ENCODE measurements at places on chromosomes 3 and 15.

DNA sequence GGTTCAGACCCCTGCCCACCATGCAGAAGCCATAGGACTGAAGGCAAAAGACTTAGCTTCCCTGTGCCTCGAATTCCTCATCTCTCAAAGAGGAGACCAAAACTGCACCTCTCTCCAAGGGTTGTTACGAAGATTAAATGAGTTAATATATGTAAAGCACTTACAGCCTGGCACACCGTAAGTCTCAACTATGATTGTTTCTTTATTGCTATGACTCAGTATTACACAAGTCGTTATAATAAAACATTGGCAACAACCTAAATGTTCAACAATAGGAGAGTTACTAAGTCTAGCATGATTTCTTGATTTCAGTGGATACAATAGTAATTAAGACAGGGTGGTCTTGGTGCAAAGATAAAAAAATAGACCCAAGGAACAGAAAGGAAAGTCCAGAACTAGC lies 19.6 kb upstream of the FGD5 start:
- DNase-seq, result no peak

DNA sequence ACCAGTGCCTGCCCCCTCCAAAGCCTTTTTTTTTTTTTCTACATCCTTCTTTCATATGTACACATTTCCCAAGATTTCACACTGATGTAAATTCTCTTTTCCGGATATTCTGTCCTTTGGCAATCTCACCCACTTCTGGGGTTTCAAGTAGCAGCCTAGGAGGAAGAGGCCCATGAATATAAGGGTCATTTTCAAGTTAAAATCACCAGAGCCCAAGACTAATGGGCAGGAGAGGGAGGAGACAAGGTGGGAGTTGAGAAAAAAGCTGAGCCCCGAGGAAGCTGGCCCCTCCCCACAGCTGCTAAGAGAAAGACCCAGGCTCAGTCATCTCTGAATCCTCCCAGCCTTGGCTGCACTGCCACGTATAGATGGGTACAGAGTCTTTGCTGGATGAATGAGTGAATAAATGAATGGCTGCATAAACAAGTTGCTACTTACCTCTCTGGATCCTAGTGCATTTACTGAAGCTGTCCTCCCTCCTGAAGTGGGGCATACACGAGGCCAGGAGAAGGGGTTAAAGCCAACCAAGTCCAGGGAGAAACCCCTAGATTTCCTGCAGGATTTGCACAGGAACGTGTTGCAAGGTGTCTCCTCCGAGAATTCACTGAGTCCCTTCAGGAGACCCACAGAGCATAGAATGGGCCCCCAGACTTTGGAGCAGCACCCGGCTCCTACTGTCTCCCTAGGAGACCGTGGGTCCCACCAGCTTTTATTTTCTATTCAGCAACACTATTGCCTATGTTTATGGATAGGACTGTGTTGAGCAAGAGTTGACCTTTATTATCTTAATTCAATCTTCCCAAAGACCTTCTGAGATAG lies 100.8 kb upstream of the LIPC start:
- no peak for DNase-seq

DNA sequence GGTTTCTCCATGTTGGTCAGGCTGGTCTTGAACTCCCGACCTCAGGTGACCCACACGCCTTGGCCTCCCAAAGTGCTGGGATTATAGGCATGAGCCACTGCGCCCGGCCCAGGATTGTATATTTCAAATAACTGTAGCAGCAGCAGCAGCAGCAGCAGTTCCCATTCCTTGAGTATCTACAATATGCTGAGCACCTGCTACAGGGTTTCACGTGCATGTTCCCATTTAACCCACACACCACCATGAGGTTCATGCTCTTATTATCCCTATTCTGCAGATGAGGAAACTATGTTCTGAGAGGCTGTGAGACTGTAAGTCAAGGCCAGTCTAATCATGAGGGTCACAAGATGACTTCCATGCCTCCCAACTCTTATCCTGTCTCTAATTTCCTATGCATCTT lies 30.9 kb upstream of the FOXP1 start:
- DNase-seq, result no peak

DNA sequence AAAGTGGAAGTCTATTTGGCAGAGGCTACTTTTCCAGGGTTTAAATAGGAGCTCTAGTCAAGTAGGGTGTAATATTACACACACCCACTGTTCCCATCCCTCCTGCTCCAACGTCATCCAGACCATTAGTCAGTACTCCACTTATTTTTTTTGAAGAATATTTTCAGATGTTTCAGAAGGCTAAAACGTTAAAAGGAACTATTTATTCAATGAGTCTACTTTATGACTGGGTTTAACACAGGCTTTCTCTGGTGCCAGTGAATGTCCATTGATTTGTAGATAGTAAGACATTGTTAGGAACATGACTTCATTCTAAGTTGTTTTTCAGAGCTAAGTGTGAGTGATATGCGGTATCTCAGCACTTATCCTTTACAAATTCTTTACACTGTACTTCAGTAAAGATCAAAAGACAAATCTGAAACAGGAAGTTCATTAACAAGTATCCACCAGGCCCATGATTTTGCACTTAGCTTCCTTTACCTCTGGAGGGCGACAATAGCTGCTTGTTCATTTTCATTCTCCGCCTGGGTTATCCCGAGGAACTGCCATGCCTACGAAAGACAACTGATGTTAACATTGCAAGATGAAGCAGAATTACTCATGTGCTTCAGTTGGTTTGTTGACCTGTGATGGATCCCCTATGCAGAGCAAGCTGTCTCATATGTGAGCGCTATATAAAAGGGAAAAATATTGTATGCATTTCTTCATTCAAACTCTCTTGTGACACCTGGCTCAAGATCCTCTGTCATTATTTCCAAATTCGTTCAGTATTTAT lies 158.7 kb downstream of the USP13 start:
- no peak for DNase-seq

DNA sequence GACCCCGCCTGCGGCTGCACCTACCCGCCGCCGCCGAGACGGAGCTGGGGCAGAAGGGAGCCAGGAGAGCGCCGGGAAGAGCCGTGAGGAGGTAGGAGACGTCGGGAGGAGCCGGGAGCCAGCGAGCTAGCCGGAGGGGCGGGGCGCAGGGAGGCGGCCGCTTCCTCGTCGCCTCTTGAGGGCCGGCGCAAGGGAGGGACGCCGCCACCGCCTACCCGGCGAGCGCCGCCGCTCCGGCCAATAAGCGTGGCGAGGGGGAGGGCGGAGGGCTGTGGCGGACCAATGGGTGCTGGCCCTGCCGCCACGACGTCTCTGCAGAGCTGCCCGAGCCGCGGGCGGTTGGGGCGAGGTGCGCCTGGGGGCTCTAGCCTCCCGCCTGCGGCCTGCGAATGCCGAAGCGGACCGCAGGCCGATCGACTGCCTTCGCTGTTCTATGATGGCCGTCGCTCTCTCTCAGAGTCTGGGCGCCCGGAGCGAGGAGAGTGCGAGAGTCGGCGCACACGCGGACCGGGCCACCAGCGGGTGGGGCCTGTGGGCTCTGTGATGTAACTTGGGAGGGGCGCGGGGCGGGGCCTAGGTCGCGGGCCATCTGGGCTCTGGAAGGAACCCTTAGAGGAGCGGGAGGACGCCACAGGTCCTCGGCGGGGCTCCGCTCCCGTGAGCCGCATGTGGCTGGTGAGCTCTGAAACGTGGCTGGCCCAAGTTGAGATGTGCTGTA lies 72.7 kb upstream of the MAP4 start:
- peak; percentile 96 for DNase-seq

DNA sequence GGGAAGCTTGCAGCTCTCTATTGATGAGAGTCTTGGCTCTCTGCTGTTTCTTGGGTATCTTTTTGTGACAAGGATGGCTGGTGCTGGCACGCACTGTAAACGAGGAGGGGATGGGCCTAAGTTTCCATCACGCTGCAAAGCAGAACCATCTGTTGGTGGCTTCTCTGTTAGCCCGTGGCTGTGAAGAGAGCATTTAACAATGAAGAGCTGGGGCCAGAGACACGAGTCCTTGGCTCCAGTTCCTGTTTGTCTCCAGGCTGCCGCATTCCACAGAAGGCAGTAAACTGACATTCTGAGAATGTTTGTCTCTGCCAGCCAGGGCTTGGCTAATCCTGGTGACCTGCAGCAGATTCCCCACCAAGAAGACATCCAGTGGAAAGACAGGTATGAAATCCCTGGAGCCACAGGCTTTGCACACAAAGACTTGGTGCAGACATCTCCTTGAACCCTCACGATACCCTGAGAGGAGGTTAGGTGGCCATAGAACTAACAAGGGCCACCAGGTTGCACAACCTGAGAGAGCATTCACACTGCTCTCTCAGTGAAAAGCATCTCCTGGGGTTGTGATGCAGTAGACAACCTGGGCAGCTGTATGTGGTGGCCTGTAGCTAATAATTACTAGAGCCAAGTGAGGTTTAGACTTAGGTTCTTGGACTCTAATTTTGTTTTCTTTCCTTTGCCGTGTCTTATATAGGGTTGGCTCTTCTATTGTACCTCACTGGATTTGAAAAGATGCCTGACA lies 130.9 kb downstream of the ASB7 start:
- DNase-seq, result no peak

DNA sequence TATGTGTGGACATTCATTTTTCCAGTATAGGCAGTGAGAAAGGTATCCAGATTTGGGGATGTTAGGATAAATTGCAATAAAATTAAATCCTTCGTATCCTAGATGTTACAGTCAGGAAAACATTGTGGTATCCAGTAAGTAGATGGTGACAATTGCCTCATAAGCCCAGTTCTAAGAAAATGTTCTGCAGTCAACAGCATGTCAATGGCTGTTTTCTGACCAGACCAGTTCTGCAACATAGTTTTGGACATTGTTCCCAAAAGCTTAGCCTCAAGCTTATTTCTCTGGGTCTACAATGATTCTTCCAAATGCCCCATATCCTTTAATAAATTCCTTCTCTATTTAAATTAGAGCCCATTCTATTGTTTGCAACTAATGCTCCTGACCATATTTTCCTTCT lies 480.7 kb downstream of the FHIT start:
- DNase-seq, result no peak

DNA sequence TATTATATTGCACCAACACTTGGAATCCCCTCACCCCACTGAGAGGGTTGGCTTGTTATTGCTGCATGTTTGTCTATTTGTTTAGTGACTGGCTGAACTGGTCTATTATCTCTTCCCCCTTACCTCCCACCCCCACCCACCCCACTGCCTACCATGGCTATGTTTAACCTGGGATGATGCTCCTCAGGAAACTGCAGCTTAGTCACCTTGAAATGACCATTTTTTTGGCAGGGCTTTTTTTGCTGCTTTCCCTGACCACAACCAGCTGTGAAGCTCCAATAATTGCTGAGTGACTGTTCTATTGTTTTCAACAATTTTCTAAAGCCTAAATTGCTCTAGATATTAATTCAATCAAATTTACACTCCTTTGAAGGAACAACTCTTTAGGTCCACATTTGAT lies 137.9 kb upstream of the CADM2 start:
- no peak for DNase-seq
